GM03348 (cell line): ENCODE measurements at places on chromosomes 4 and X.

DNA sequence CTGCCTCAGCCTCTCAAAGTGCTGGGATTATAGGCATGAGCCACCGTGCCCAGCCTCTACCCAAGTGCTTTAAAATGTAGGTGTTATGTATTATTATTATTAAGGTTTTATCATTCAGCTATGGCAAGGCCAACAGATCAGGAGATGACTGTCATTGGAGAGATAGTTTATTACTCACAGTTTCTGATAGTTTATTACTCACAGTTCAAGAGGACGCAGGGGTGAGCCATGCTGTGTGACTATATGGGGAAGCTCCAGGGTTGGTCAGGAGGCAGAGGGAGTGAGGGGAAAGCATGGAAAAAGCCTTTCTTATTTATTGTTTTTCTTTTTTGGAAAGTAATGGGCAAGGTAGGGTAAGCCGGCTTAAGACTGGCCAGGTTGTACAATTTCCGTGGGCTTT lies 25.4 kb upstream of the ARSD start:
- DNase-seq = no peak

DNA sequence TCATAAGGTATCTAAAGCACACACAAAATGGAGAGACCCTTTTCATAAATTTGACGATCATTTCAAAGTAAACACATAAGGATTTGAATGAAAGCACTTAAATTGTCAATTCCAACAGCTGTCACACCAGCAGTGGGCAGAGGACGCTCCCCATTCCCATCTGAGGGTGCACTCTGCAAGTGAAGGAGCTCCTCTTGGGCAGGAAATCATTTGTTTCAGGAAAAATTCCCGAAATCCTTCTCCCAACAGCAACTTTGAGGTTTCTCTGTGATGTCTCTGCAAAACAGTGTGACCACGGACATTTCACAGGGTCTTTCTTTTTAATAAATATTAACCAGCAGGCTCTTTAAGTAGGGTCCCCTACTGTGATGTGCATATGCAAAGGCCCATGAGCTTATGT lies 111.0 kb downstream of the EPHA5 start:
- DNase-seq = no peak

GRCh38 chr4:148068065-148068911 lies 336.4 kb downstream of the ARHGAP10 start:
- DNase-seq = no peak

- DNase-seq = no peak
These were observed 15.0 kb downstream of the BST1 start for GRCh38 chr4:15717657-15718416.

- no peak for DNase-seq
These were observed 305.4 kb upstream of the F9 start for GRCh38 chrX:139224953-139225665.

DNA sequence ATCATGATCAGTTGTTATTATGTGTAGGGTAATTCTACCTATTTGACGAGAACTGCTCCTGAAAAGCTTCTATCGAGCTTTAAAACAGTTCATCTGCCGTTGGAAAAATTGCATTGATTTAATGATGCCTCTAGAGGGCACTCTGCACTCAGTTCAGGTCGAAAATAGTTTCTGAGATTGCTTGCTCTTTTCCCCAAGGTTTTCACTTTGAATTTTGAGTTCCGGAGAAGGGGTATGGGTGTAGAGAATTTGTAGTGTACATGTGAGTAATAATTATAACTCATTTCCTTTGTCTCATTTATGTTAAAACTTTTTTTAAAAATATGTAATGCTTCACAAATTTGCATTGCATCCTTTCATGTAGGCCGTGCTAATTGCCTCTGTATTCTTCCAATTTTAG lies 28.4 kb upstream of the TNIP3 start:
- DNase-seq = peak; percentile 52

DNA sequence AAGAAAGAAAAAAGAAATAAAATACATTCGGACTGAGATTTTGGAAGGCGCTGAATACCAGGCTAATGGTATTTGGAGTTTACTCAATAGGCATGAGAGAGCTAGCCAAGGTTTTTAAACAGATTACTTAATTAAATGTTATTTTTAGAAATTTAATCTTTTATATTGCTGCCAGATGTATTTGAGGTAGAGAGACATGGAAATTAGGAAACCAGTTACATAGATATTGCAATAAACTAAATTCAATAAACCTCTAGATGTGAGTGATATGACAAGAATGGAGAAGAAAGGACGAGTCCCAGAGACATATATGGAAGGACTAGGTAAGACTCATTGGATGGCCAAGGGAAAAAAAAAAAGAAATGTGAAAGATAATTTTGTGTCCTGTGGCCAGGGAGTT lies 38.5 kb upstream of the IL13RA1 start:
- DNase-seq = no peak

- DNase-seq = no peak
These were observed 378.5 kb upstream of the MAD2L1 start for GRCh38 chr4:120445186-120445585.

- DNase-seq = no peak
These were observed 406.2 kb downstream of the TLL1 start for GRCh38 chr4:166279261-166279660.

DNA sequence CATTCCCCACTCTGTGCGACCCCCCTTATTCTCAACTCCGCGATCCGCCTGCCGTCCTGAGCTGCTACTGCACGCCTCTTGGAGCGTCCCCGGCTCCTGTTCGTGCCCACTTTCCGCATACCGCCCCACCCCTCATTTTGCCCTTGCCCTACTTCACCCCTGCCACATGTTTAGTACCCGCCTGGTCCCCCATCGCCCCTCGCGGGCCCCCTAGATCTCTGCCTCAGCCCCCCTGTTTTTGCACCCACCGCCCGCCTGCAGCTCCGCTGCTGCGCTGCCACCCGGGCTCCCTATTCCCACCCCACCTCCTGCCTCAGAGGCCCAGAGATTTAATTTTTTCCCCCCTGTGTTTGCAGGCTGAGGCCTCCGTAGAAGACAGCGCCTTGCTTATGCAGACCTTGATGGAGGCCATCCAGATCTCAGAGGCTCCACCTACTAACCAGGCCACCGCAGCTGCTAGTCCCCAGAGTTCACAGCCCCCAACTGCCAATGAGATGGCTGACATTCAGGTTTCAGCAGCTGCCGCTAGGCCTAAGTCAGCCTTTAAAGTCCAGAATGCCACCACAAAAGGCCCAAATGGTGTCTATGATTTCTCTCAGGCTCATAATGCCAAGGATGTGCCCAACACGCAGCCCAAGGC lies 1.4 kb downstream of the MAGED1 start:
- DNase-seq = peak; percentile 40

DNA sequence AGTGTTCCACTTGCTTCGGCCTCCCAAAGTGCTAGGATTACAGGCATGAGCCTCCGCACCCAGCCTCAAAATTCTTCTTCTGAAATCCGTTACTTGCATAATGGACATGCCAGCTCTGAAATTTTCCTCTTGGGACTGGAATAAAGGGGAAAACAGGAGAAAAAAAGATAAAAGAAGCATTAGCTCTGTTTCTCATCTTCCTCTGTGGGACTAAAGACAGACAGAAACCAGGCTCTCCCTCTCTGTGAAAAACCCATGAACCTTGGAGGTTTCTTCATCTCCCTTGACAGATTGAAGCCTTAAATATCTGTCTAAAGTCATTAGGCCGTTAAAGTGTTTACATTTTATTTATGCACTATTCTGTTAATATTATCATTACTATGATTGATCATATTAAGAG lies 19.4 kb upstream of the PRSS12 start:
- DNase-seq = no peak

GRCh38 chr4:167713756-167714155 lies 378.6 kb upstream of the ANXA10 start:
- DNase-seq = no peak

DNA sequence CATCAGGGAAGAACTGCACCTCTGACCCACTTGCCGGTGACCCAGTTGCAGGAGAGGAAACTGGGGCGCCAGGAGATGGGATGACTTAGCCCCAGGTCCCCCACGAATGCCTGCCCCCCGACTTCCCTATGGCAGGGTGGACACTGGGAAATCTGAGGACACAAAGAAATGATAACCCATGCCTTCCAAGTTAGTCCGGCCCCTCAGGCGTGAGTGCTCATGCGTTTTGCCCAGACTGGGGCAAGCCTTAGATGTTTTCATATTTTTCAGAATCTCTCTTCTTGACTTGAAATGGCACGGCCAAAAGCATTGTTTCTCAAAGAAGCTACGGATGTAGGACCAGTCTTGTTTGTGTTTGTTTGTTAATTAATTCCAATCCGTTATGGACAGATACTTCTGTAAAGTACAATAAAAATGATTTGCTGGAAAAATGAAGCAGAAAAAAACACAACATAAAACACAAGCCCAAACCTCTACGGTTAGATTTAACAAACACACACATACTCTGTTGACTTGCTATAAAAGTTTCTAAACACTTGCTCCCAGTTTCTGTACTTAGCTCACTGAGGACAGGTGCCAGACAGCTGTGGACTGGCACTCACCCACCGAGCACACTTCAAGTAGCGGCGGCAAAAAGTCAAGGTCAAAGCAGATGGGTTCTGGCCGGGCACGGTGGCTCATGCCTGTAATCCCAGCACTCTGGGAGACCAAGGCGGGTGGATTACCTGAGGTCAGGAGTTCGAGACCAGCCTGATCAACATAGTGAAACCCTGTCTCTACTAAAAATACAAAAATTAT lies 341.5 kb downstream of the BCOR start:
- no peak for DNase-seq

DNA sequence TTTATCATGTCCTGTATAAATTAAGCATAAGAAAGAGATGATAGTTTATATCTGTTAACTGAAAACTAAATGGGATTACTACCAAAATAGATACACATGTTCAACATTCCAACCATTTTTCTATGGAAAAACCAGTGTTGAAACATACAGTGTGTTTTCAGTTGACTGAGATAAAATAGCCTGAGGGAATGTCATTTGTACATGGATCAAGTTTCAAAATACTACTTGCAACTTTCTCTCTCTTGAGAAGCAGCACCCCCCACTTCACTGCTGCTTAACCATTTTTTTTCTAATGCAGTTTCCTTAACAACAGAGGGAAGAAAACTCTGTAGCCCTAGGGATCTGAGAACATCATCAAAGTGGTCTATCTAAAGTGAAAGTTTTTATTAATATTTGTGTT lies 70.8 kb downstream of the NPNT start:
- DNase-seq = peak; percentile 81

DNA sequence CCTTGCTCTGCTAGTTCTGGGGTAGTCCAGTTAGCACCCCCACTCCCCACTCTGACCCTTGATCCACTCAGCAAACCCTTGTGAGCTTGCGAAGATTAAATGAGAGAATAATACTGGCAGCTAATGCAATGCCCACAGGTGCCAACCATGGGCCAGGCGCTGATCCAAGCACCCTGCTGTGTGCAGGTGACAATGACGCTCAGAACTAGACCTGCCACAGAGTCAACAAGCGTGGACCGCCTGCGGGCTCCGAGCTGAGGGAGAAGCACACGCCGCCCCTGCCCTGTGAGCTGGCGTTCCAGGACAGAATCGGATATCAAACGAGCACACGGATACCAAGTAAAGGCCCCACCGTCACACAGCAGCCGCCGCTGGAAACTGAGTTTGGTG lies 129.2 kb downstream of the FAM53A start:
- DNase-seq = no peak

DNA sequence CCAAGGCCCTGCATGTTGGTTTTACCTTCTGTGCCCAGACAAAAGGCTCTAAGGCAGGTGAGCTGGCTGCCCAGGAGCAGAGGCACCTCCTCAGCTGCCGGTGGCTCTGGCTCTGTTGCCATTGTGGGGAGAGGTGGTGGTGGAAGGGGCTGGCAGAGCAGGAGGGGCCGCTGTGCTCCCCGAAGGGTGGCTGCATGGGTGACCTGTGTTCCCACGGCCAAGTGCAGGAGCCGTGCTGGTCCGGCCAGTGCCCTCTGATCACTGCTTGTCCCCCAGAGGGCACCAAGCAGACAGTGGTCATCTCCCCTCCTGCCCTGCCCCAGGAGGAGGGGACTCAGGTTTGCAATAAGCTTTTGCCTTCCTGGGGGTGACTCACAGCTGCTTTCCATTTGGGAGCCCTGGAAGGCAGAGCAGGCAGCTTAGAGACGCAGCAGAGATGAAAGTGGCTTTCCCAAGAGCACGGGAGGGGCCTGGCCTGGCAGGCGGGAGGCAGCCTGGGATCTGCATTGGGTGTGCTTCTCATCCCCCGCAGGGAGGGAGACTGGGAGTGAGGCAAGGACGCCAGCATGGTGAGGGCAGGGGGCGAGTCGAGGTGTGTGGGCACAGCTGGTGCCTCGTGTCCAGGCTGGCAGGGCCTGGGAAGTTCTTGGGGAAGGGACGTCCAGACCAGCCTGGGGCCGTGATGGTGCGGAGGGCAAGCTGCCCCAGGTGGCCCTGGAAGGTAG lies 28.7 kb downstream of the DOK7 start:
- DNase-seq = peak; percentile 68

DNA sequence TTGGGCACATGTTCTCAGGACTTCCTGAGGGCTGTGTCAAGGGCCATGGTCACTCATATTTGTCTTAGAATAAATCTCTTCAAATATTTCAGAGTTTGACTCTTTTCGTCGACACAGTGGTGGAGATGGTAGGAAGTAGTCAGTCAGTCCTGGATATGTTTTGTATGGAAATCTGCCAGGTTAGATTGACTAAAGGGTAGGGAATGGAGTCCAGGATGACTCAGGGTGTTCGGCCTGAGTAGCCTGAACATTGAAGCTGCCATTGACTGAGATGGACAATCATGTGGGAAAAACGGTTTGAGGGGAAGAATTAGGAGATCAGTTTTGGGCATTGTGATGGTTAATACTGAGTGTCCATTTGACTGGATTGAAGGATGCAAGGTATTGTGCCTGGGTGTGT lies 177.1 kb upstream of the CENPE start:
- no peak for DNase-seq

- DNase-seq = no peak
These were observed 1567.9 kb upstream of the TENM3 start for GRCh38 chr4:180675359-180675650.

DNA sequence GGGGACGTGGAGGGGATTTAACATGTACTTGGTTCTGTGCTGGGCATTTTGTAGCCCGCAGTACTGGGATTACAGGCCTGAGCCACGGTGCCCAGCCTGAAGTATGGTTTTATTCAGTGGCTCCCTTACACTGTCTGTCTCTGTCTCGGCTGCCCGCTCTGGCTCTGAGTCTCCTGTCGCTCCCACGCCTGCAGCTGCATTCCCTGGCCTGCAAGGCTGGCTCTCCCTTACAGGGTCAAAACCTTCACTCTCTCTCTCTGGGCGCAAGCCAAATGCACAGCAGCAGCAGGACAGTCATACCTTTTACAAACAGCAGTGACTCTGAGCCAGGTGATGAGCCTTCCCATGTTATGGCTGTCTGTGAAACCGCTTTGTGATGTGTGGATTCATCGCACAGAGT lies 72.1 kb downstream of the HTRA3 start:
- no peak for DNase-seq
